Retinal pigment epithelial cell (primary cell): ENCODE measurements at places on chromosomes 2 and 18.
A peak's percentile ranks its signal among the peaks of the same experiment; 100 is the strongest.

DNA sequence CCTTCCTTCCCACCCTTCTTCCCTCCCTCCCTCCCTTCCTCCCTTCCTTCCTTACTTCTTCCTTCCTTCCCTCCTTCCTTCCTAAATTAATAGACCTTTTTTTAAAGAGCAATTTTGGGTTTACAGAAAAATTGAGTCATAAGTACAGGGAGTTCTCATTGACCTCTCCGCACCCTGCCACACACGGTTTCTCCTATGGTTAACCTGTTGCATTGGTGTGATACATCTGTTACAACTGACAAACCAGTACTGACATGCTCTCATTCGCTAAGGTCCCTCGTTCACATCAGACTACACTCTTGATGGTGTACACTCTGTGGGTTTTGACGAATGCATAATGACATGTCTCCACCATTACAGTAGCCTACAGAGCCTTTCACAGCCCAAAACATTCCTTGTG is 11.6 kb upstream of the SDC1 start:
- no peak for DNase-seq

DNA sequence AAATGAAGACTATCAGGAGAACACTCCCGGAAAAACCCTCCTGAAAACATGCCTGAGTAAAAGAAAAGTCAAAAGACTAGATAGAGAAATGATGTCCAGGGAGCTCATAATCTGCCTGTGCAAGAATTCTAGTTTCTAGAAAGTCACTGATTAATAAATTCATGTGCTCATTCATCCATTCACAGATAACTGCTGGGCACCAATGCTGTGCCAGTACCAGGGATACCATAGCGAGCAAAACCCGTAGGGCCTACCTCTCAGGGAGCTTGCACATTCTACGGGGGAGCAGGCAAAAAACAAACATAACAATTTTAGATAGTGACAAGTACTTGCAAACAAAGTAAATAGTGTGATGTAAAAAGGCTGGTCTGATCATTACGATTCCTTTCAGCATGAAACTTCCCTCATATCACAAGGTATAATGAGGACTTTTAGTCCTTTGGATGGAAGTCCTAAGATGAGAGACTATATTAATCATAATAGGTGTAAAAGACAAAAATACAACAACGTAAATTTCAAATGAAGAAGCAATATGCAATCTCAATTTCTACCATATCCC is 289.9 kb downstream of the AFF3 start:
- no peak for DNase-seq

- no peak for DNase-seq
Observed at GRCh38 chr2:226712941-226713340, 86.7 kb downstream of the IRS1 start.

GRCh38 chr2:174643356-174643755 is 45.8 kb upstream of the WIPF1 start:
- DNase-seq, result no peak

DNA sequence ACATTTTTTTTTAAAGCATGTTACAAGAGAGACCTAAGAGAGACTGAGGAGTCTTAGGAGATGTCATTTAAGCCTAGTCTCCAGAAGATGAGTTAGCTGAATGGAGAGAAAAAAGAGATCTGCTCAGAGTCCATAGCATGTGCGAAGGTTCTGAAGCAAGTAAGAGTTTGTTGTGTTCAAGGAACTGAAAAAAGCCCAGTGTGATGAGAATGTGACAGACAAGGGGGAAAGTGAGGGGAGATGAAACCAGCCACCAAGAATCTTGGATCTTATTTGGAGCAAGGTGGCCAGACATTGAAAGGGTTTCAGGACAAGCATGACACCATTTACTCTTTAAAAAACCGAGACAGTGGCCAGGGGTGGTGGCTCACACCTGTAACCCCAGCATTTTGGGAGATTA is 5.2 kb upstream of the MOB1A start:
- DNase-seq, result no peak

- no peak for DNase-seq
Observed at GRCh38 chr2:27888790-27889189, 1.4 kb downstream of the RBKS start.

DNA sequence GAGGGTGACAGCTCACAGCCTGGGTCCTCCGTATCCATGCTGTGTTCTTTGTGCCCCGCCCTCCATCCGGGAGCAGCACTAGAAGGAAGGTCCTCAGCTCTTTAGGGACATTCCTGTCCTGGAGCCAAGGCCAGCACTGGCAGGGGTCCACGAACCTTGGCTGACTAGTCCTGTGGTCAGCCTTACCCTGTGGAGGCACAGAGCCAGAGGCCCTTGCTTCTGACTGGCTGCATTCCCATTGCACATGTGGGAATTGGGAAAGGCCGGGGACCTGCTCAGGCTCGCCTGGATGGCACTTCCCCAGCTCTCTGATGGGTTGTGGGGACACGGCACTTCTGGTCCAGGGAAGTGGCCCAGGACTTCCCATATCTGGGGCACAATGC is 24.9 kb upstream of the RHOB start:
- DNase-seq, result peak; percentile 30

DNA sequence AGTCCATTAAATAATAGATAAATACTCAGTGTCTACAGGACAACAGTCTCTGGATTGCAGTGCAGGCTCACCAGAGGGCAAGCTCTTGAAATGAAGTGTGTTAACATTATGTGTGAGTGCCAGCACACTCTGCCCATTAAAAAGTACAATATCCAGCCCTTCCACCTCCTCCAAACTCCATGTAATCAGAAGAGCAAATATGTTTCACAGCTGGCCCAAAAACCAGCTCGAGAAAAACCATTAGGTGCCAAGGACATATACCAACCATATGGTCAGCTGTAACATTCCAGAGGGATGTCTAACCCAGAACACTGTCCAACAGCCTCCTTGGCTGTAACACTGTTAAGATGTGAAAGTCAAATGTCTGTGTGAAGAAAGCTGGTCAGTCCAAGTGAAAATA is 112.2 kb downstream of the ZNF385B start:
- DNase-seq, result no peak

- no peak for DNase-seq
Observed at GRCh38 chr2:47808614-47809013, 25.7 kb downstream of the MSH6 start.

GRCh38 chr2:207823865-207824264 is 54.2 kb upstream of the FZD5 start:
- no peak for DNase-seq

- no peak for DNase-seq
Observed at GRCh38 chr2:9753665-9754531, 89.4 kb upstream of the TAF1B start.

DNA sequence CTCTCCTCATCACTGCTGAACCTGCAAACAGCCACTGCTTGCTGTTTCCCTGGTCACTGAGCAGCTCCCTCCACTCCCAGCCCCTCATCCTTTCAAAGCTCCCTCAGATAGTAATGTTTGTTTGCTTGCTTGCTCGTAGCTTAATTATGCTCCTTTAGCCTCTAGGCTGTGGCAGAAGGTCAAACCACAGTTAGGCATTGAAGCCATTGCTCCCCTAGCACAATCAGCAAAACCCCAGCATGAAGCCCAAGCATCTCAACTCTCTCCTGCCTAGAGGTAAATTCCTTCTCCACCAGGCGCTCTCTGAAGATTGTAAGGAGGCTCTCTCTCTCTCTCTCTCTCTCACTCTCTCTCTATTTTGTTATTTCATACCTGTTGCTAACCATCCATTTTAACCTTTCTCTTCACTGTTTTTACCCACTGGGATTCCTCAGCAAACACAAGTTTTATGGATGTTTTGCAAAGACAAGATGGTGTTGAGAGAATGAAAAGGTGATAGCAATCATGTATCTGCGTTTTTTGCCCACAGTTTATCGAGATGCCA is 135.9 kb upstream of the HNRNPA3 start:
- no peak for DNase-seq

GRCh38 chr2:145914716-145915115 is 1394.8 kb upstream of the ZEB2 start:
- DNase-seq, result no peak

GRCh38 chr2:82636402-82637020 is 1822.6 kb downstream of the SUCLG1 start:
- no peak for DNase-seq
